H4 (cell line): ENCODE measurements at places on chromosomes 5 and 9. TPM values are rescaled to one million over a fixed set of nuclear protein-coding genes. Genes with fewer than 3 reads are reported as not detected.

DNA sequence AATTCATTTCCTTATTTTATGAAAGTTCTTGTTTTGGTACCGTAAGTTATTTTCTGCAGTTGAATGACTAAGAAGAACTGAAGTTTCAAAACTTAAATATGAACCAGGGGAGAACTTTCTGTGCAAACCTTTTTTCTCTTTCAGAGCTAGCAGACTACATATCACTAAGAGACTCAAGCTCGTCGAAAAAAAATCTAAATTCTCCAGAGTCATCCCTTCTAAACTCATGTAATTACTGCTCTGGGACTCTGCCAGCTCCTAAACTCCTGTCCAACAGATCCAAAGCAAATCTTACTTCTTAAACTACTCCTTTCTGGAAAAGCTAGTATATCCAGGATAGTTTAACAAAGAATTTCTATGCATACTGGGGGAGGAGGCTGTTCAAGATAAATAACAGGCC, 87.0 kb upstream of the NR5A1 start:
- DNase-seq = no peak

- no peak for DNase-seq
These were observed 648.2 kb downstream of the MAT2B start for GRCh38 chr5:164153469-164154172.

The TXNDC8 gene
- not detected in 2 replicates for total RNA-seq

The TDRD7 gene
- total RNA-seq = 15.8 and 19.2 TPM in 2 replicates

The KCNT1 gene
- not detected in 2 replicates for total RNA-seq

The PIP5K1B gene
- total RNA-seq = 0.72 TPM in 1 of 2 replicates, not detected in the other

GRCh38 chr5:165076686-165077085, 1571.3 kb downstream of the MAT2B start:
- no peak for DNase-seq

DNA sequence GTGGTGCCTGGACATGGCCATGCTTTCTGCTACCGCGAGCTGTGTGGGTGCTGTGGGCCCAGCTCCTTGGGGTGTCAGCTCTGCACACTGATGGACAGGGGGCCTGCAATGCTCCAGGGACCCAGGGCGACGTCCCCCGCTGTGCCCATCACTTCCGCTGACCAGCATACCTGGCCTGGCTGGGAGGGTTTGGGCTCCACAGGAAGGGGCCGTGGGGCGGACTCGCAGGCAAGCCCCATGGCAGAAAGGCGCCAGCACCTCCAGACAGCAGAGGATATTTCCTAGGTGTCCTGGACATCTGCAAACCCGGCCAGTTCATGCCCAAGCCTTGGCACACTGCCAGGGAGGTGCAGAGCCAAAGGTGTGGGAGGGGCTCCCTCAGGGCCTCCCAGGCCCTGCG, 295.8 kb upstream of the IRX4 start:
- DNase-seq = no peak

- DNase-seq = no peak
These were observed 617 bp downstream of the PPP6C start for GRCh38 chr9:125189011-125189360.

- DNase-seq = no peak
These were observed 4.0 kb upstream of the CLIC3 start for GRCh38 chr9:137000177-137000930.
